GM19239 (cell line): ENCODE measurements at places on chromosomes 5 and 9.
A peak's percentile ranks its signal among the peaks of the same experiment; 100 is the strongest.

- no peak for DNase-seq
Measured at GRCh38 chr5:89535411-89535810, 652.4 kb upstream of the MEF2C start.

DNA sequence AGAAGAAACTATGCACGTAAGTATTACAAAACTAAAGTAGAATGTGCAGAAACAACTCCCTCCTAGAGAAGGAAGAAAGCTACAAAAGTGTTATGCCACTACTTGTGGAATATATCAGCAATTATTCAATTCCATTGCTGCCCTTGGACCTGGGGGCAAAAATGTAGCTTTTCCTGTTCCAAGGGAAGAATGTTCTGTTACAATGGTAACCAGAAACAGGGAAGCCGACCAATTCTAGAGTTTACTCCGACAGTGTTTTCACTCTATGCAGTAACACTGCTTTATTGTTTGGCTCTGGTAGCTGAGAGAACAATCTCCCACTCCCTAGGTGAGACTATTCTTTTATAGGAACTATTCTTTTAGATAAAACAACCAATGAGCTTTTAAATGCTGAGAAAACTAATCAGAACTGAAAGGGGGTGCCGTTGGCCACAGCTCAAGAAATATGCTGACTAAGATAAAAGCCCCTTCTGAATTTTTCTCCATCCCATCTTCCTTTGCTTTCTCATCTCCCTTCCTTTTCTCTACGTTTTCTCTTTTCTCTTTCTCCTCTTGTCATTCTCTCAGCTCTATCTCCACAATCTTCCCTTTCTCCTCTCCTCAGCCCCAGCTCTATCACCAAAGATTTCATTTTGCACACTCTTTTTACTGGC lies 54.1 kb downstream of the SLC1A3 start:
- DNase-seq = no peak

- no peak for DNase-seq
Measured at GRCh38 chr9:89377411-89377810, 59.1 kb downstream of the SECISBP2 start.

DNA sequence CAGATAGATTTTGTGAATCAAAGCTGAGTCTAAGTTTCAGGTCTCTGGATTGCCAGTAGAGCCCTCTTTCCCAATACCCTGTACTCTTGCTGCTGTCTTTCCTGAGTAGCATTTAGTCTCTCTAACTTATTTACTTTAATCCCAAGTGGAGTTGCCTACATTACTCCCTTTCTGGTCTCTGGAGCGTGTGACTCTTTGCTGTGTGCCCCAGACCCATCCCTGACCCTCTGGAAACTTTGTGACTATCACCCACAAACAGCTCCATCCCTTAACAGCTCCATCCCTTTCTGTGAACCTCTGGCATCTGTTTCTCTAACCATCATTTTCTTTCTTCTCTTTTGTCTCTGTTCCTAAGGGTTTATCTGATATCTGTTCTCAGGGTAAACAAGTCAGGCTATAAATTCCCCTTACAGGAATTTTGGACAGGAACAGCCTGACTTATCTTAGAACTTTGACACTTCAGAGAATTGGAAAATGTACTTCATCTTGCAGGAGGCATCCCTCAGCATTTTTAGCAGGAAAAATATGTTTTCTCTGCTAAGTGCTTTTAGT lies 1167.1 kb upstream of the SEMA6A start:
- no peak for DNase-seq

GRCh38 chr9:119789987-119790386 lies 420.8 kb upstream of the BRINP1 start:
- DNase-seq = no peak

- no peak for DNase-seq
Measured at GRCh38 chr5:44565902-44566301, 176.7 kb upstream of the FGF10 start.

- no peak for DNase-seq
Measured at GRCh38 chr5:139105621-139106071, 92.5 kb downstream of the SIL1 start.

- DNase-seq = no peak
Measured at GRCh38 chr9:110919609-110920008, 118.7 kb downstream of the LPAR1 start.

DNA sequence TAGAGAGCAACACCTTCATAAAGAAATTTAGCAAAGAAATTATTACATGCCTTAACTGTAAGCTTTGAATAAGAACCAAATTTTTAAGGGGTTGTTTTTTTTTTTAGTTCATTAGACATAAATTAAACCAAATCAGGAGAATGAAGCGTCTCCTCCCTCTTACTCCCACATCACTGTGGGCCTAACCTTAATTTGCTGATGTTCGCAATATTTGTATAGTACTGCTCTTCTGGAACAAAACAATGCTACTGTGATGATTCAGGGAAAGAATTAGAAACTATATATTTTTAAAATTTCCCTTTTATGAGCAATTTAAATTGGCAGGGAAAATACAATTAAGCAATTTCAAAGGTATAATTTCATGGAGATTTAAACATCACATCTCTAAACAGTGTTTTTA lies 275.0 kb upstream of the C9orf72 start:
- DNase-seq = no peak

DNA sequence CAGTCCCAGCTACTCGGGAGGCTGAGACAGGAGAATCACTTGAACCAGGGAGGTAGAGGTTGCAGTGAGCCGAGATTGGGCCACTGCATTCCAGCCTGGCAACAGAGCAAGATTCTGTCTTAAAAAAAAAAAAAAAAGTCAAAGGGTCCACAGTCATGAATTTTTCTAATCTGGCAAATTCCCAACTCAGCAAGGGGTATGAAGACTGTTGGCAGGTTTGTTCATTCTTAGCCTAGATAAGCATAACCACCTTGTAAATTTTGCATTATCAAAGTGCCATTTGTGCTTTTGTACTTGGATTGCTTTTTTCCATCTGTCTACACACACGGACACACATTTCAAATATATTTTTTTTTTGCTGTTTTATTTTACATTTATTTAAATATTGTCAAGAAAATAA lies 299.8 kb upstream of the NUDT12 start:
- DNase-seq = no peak

- no peak for DNase-seq
Measured at GRCh38 chr5:77558266-77558665, 66.2 kb upstream of the WDR41 start.

- no peak for DNase-seq
Measured at GRCh38 chr5:1380011-1380817, 35.3 kb upstream of the CLPTM1L start.

DNA sequence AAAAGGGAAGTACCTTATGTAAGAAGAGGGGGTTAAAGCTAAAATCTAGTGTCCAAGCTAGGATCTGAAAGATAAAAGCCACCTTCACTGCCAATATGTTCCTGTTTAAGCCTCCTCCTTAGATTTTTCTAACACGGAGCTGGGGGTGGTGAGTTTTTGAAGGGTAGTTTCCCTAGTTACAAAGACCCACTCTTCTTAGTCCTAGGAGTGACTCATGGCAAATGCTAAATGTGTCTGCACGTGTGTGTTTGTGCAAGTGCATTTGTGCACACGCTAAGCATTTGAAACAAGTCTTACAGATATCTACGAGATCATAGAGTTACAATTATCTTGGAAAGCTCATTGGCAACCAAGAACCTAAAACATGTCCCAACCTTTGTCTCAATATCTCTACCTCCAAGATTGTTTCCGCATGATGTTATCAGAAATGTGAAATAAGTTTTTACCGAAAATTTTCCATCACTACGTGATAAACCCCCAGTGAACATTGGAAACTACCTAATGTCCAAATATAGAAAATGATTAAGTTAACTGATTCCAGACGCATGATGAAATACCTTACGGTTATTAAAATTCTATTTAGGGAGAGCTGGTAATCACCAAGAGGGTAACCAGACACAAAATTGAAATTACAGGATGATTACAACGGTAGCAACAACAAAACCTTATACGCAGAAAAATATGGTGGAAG lies 78.0 kb upstream of the HRH2 start:
- no peak for DNase-seq

GRCh38 chr5:131505237-131505908 lies 129.7 kb downstream of the RAPGEF6 start:
- no peak for DNase-seq

DNA sequence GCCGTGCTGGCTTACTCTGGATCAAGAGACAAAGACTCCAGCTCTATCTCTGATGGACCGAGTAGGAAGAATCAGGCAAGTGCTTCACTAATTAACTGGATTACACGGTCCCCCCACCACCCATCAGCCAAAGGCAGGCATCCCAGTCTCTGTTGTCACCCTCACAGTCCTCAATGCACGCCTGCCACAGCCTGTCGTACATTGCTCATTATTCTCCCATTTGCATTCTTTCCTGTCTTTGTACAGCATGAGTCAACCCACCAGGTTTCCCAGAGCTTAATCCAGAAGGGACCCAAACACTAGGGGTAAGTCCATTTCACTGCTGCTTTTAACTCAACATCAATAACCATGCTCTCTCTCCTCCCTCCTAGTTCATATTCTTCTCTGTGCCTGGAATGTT lies 44.4 kb downstream of the PCA3 start:
- no peak for DNase-seq

- no peak for DNase-seq
Measured at GRCh38 chr9:87862536-87863268, 20.0 kb upstream of the SPATA31E1 start.

DNA sequence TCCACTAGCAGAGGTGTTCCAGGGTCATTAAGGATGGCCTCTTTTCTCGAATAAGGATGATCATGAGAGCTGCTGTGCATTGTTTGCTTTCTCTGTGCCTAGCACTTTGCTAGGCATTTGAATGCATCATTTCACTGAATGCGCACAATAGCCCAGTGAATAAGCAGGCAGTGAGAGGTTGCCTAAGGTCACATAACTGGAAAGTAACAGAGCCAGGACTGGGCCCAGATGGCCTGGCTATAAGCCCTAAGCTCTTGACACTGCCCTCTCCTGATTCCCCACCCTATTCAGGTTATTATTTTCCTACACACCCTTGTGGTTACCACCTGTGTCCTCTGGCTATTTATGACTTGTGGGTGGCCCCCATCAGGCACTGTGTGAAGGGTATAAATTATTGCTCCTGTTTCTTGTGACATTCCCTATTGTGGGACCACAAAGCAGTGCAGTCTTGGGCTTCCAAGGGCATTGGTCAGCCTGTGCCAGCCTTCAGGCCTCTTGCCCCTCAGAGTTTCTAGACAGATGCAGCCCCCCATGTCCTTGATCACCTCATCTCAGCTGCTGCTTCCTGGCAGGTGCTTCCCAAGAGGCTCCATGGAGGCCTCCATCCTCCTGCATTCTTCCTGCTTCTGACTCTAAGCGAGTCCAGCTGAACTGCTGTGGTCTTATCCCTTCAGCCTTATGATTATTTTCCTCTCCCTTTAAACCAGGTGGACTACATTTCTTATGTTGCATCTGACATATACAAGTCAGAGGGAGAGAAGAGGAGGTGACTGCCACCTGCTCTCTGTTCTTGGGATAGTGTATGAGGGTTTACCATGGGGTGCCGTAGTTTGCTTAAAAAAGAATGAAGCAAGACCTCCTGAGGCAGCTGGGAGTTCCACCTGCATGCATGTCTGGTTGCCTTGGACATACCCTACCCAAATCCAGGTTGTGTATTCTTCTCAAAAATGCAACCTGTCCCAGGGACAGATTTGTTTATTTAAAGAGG lies 47.6 kb downstream of the ANGPTL2 start:
- DNase-seq = no peak

DNA sequence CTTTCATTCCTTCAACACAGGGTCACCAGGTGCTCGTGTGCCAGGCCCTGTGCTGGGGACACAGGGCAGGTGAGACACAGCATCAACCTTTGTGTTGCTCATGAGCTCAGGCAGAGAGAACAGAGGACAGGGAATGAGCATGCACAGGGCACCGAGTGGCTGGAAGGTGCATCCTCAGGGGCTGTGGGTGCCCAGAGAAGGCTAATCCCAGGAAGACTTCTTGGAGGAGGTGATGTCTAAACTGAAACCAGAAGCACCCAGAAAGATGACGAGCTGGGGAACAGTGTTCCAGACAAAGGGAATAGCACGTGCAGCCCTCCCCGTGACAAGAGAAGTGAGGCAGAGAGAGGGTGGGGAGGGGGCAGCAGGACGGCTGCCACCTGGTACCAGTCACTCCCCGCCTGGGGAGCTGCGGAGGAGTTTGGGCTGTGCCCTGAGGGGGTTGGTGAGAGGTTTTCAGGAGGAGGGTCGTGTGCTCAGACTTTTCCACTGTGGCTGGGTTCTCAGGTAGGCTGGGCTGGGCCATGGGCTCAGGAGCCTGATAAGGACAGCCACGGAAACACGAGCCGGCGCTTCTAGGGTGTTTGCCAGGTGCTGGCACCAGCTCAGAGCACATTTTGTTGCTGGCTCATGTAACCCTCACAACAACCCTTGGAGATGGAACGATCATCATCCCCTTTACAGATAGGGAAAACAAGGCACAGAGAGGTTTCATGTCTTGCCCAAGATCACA lies 46.0 kb downstream of the HMCN2 start:
- no peak for DNase-seq

DNA sequence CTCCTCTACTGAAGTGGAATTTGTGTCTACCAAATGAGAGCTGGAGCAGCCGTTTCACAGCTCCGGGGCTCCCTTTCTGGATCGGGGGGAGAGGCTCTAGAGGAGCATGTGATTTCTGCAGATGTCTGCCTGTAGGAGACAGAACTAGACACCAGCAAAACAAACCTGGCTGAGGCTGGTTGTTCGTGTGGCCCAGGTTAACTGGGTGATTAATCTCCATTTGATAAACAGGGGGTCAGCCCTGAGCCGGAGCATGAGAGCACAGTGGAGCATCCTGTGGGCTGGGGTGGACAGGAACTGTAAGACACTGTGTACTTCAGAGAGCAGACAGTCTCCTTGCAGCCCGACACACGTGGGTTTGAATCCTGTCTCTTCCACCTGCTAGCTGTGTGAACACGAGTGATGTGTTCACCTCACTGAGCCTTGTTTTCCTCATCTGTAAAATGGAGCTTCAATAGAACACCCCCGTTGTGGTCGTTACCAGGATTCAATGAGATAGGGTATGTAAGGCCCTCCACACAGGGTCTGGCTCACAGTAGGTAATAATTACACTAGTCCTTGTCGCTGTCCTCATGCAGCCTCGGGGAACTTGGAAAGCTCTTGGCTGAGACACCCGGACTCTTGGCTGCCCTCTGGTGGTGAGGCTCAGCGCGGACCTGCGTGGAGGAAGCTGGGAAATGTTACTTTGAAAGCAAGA lies 12.9 kb downstream of the CXCL14 start:
- DNase-seq = peak; percentile 40

DNA sequence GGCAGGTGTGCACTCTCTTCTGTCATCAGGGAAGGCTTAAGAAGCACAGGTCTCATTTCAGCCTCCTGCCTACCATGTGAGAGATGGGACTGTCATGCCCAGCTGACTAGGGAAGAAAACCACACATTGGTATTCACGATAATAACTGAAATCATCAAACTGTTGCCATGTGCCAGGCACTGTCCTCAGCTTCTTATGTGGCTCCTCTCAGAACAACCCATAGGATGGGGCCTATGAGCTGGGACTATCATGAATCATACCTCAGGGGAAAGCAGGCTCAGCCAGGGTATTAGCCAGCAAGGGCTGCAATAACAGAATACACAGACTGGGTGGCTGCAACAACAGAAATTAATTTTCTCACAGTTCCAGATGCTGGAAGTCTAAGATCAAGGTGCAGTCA lies 3.3 kb downstream of the AFAP1L1 start:
- no peak for DNase-seq

GRCh38 chr5:50666261-50667022 lies at the start of gene PARP8:
Gene PARP8, plus strand, starts transcription at chr5:50666637. Its CDS starts 459 bp downstream, at chr5:50667096.
- no peak for DNase-seq
